Ammon's horn (tissue), 1 donor: ENCODE measurements at places on chromosomes 2 and 18.

- DNase-seq, result no peak
These were observed 90.2 kb downstream of the ZNF521 start for GRCh38 chr18:25261768-25262167.

GRCh38 chr2:105417857-105418436, 19.1 kb upstream of the FHL2 start:
- DNase-seq, result no peak

DNA sequence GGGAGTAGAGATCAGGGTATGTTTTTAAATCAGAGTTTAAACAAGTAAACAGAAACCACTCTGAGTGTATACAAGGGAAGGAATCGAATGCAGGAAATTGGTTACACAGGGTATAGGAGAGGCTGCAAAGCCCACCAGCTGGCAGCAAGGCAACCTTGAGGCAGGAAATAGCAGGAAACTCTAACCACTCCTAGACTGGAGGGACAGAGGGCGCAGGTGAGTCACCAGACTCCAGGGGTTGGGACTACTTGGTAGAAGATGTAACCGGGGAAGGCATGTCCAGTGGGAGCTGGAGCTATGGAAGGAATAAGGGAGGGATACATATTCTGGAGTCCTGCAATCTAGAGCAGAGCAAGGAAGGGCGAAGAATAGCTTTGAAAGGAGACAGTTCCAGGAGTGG, 152.3 kb downstream of the MEIS1 start:
- DNase-seq, result no peak

DNA sequence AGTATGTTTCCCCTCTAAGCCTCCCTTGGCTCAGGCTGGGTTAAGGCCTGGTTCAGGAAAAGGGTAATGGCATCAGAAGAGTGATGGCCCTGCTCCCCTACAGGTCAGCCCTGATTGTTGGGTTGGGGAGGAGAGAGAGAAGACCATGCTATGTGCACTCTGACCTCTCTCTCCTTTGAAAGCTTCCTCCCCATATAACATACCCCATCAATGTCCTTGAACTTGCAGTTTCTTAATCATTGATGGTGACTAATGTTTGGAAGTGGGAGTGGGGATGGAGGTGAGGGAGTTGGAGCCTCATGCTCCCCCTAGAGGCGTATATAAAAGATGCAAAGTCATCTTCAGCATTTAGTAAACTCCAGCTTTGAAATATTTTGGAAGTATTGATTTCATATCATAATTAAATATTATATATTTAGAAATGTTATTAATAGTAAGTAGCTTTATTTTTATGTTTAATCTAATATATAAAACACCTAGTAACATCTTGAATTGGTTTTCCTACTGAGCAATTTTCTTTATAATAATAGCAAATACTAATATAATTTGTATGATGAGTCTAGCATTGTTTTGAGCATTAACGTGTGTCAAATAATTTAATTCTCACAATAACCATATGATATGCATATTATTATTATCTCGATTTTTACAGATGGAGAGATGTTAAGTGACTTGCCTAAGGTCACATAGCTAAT, 8.8 kb downstream of the PLCL1 start:
- DNase-seq, result no peak

DNA sequence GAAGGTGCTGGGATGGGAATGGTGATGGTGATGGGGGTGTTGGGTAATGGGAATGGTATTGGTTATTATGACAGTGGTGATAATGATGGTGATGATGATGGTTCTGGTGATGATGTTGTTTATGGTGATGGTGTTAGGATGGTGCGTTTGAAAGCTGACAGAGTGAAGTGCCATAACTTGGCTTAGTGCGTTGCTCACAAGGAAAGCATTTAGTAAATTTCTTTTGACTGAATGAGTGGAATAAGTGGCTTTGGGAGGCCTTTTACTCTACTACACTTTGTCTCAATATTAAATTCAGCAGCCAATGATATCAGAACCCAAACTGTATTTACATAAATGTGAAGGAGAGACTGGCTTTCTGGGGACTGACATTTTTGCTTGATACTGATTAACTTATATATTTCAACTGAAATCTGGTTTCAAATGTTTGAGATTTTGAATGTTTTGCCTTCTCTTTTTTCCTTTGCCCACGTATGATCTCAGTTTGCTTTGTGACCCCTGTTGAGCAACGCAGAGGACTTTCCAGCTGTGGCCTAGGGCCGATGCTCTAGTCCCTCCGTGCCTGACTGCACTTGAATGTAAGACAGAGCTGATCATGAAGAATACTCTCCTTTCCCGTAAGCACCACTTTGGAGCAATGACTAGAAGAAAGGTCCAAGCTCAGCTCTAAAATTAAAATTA, 128.5 kb upstream of the SH3BP4 start:
- DNase-seq, result no peak

DNA sequence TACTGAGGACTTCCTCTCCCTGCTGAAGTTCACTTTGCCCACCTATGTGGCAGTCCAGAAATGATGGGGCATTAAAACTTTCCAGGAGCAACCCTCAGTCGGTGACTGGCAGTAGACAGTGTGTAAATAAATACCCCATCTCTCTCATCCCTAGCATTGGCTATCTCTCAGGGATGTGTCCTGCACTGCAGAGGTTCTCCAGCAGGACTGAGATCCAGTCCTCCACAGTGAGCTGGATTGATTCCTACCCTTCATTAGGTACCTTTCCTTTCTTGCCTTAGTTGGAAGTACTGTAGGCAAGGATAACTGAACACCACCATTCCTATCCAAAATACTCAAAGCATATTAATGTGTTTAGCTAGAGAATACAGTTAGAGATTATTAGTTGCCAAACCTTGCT, 441.8 kb downstream of the SPAG16 start:
- no peak for DNase-seq

GRCh38 chr2:205245652-205246051, 436.6 kb upstream of the NRP2 start:
- DNase-seq, result no peak

- DNase-seq, result no peak
These were observed 176.9 kb downstream of the BCL2 start for GRCh38 chr18:63142594-63143225.

DNA sequence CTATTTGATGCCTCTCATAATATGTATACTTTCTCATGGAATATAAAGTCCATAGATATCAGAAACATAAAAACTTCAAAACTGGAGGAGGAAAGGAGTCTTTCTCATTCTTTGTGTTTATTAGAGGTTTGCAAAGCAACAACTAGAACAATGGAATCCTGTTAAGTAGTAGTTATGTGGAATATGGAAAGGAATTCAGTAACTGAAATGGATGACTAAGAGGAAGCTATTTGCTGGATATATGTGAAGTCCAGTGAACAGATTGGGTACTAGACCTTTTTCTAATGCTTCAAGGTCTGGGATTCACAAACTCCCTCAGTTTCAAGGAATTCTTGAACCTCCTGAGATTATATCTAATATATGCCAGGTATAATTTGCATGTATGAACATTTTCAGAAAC, 353.6 kb upstream of the FANCL start:
- DNase-seq, result no peak

GRCh38 chr18:12287684-12288402, 20.2 kb upstream of the TUBB6 start:
- DNase-seq, result no peak

DNA sequence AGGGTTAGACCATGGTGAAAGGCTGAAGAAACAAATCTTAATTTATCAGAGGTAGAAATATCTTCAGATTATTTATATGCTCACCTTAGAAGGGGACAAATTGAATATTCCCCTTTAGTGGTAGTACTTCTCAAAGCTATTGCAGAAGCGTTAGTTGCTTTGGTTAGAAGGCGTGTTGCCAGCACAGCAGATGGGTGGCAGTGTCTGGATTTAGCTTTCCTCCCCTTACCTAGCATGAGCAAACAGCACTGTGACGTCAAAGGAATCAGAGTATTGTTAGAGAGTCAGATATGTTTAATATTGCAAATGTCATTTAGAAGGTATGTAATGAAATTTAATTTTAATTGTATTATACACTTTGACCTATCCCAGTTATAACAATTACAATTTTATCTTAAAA, 27.2 kb upstream of the GALR1 start:
- DNase-seq, result no peak

DNA sequence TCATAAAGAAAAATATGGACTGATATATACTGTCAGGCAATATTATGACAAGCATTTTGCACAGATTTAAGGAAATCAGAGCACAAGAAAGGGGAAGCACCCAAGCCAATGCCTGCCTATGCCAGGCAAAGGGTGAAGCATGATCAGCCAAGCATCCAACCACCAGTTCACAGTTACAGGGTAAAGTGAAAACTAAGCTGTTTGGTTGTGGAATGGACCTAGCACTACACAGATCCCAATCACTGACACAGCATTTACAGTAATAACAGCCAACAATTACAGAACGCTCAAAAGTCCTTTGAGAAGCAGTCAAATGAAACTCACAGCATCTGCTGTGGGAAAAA, 90.3 kb downstream of the SP3 start:
- DNase-seq, result no peak

DNA sequence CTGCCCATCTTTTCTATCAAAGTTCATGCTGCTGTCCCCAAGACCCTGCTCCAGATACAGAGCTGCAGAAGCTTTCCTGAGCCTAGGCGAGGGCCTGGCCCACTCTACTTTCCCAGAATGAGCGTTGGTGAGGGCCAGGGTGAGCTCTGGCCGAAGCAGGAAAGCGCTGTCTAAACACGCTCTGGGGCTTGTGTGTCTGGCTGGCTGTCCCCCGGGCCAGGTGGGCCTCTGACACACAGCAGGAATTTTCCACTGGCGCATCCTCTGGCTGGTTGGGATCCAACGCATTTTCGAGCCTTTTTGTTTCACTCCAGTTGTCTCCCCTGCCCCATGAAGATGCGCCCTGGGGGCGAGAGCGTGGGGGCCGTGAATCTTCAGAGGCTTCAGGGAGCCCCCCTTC, 17.8 kb upstream of the KCNK3 start:
- no peak for DNase-seq

- DNase-seq, result no peak
These were observed 56.5 kb downstream of the HPCAL1 start for GRCh38 chr2:10359246-10359645.
